ENCODE measurements at places on chromosomes 6 and 20.

GRCh38 chr6:14100138-14100537 lies 17.4 kb upstream of the CD83 start:
- no peak for DNase-seq

DNA sequence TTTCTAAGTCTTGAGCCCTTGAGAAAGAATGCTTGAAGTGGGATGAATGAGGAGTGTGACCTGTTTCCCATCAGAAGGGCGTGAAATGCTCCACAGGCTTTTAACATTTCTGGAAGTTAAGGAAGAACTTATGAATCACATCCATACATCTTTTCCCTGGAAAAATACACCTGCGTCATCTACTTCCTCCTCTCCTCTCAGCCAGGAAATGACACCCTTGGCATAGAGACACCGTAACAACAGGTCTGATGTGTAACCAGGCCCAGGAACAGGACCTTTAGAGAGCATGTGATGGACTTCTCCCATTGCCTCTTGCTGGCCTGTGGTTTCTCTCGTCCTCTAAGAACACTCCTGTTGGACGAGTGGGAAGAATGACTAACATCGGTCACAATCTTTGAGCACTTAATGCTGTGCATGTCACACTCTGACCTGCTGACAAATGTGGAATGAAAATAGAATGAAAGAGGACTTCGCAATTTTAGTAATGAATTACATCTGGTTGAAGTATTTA lies 28.5 kb upstream of the CITED2 start:
- peak; percentile 97 for DNase-seq

- DNase-seq, result peak; percentile 56
Measured at GRCh38 chr6:37940074-37940847, 120.7 kb downstream of the ZFAND3 start.

GRCh38 chr20:36344517-36345132 lies 38.5 kb downstream of the DLGAP4 start:
- peak; percentile 41 for DNase-seq

GRCh38 chr6:17490724-17491123 lies 97.3 kb downstream of the CAP2 start:
- no peak for DNase-seq

DNA sequence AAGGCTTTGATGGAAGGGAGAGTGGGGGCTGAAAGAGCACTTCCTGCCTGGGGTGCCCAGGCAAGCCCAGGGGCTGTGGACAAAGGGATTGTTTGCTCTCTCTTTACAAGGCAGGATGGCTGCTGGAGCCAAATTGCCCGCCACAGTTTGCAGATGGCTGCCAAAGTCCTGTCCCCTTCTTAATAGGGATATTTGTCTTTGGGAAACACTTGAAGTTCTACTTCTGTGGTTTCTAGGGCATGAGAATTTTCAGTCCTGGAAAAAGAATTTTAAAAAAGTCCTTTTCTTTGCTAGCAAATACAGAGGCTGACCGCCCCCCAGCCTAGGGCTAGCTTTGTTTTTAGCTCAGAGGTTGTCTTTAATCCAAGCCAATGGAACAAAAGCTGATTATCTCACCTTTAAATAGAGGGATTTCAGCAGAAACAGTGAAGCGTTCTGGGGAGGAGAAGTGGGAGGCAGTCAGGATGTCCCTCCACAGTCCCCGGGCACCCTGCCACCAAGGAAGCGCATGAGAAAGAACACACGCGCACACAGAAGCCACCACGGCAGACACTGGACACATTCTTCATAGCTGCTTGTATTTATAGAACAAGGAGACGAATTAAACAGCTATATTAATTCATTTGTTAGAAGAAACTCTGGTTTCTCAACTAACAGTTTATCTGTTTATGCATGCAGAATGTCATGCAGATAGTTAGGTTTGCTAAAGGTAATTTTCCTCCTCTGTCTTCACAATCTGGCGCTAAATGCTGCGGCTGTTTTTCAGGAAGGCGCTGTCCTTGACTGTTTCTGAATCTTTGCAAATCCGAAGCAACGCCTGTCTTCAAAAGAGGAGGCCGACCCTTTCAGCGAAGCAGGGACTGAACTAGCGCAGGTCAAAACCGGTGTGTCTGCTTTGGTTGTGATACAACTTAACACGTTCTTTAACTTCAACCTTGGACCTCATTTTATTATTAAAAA lies 736.9 kb downstream of the QKI start:
- no peak for DNase-seq

DNA sequence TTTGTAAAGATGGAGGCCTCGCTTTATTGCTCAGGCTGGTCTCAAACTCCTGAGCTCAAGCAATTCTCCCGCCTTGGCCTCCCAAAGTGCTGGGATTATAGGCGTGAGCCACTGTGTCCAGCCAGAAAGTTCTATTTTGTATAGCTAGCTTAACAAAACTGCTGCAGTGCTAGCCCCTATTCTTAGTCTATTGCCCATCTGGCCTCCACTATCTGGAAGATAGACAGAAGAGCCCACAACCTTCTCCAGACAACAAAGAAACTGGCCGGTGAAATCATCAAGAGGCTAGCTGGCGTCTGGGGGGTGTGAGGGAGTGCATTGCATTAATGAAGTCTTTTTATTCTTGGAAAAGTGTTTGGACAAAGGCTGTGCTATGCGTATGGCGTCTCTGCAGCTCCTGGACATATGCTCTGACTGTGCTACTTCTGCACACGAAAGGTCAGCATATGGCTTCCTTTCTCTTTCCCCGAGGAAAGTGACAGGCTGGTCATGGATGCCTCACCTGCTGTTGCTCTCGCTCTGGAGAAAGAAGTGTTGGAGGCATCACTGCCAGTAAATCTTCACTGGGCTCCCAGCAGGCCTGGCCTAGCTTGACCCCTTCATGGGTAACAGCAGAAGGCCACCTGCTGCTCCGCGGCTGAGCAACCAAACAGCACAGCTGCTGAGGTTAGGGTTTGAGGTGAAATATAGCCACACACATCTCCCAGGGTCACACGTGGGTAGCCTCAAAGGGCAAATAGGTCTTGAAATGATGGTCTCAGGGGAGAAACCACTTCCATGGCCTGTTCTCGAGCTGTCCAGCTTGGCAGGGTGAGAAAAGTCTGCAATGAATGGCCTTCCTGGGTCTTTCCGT lies 95.1 kb upstream of the IYD start:
- DNase-seq, result no peak

GRCh38 chr6:159960485-159960884 lies 8.4 kb upstream of the IGF2R start:
- DNase-seq, result no peak

DNA sequence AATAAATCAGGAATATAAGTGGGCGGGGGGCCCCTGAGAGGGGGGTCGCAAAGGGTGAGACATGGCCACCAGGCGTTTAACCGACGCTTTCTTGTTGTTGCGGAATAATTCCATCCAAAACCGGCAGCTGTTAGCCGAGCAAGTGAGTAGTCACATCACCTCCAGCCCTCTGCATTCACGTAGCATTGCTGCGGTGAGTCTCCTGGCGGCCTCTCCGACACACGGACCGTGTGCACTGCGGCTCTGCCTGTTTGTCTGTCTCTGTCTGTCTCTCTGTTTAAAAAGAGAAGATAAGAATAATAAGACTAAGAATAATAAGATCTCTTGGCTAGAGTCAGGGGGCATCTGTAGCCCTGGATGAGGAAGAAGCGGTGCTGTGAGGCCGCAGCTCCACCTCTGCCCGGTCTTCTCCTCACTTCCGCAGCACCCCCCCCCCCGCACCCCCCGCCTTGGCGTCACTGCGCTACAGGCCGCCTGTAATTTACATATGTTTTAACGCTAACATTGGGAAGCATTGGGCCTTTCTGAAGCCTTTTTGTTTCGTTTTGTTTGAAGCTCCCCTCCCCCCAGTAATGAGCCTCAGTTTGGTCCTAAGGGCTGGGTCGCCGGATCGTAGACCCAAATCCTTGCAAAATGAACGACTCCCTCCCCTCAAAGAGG lies 993 bp downstream of the STX16 start:
- DNase-seq, result peak; percentile 72

GRCh38 chr6:168088161-168089053 lies 9.4 kb upstream of the FRMD1 start:
- peak; percentile 2 for DNase-seq

- peak; percentile 60 for DNase-seq
Measured at GRCh38 chr20:45918182-45918737, 6.3 kb upstream of the PLTP start.

- no peak for DNase-seq
Measured at GRCh38 chr6:83827050-83827449, 26.1 kb upstream of the RIPPLY2 start.

DNA sequence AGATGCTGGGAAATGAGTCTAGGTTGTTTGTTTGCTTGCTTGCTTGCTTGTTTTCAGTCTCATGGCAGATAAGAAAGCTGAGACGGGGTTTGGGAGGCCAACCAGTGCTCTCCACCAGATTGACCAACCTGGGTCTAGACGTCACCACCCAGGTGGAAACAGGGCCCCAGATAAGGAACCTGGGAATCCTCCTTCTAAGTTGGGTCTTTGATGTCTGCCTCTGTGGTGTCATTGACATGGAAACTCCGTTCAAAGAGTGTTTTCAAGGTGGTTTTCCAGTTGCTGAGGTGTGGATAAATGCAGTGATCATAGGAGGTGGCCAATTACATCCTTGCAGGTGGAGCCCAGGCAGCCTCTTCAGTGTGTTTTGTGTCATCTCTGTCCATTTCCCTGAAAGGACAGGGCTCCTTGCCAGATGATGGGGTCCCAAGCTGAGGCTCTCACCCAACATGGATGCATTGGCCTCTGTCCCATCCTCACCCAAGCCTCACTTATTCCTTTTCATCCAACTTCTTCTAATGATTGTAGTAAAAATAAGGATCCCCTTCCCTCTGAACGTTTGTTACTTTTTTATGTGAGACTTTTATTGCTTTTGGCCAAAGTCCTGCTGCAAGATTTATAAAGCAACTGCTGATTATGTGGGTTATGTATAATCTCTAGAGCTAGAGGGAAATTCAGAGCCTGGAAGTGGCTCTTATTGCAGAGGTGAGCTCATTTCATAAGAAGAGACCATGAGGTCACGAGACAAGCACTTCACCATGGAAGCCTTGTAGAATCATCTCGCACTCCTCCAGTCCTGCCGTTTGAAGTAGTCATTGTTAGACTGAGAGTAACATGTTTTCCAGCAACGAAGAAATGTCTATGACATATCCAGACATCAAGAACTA lies 32.0 kb upstream of the SYNDIG1 start:
- DNase-seq, result no peak

- DNase-seq, result no peak
Measured at GRCh38 chr6:36116066-36116864, 14.0 kb upstream of the MAPK13 start.

DNA sequence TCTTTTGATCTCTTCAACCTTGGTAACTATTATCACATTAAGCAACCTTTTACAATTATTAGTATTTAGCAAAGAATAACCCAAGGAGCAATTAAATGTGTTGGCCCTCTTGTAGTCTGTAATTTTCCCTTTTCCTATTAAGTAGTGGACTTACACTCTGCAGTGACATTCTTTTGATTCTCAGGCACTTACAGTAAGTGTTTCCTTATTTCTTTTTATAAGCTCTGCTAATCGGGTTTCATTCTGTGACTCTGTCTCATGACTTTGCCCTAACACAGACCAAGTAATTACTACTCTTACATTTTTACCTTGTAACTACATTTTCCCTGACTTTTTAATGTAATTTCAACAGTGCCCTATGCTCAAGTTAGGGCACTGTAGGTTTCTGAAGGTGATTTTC lies 104.0 kb upstream of the EPHA7 start:
- no peak for DNase-seq

GRCh38 chr20:4225745-4226144 lies 210.4 kb upstream of the RNF24 start:
- peak; percentile 98 for DNase-seq

- no peak for DNase-seq
Measured at GRCh38 chr6:161889324-161889723, 615.5 kb upstream of the AGPAT4 start.

DNA sequence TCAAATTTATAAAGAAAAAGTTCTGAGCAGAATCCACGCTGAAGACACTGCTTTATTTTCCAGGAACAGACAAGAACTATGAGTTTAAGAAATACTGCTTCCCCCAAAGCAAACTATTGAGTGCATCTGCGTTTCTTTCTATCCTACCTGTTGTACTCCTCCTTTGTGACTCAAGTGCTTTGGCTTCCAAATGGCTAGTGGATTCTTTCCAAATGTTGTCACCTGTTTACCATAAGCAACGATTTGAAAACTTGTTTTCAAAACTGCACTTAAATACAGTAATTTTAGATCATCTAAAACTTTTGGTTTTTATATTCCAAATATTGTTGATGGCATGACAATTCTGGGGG lies 9.5 kb downstream of the PXDC1 start:
- DNase-seq, result no peak

GRCh38 chr20:61748376-61748775 lies 317.3 kb downstream of the TAF4 start:
- DNase-seq, result peak; percentile 47

DNA sequence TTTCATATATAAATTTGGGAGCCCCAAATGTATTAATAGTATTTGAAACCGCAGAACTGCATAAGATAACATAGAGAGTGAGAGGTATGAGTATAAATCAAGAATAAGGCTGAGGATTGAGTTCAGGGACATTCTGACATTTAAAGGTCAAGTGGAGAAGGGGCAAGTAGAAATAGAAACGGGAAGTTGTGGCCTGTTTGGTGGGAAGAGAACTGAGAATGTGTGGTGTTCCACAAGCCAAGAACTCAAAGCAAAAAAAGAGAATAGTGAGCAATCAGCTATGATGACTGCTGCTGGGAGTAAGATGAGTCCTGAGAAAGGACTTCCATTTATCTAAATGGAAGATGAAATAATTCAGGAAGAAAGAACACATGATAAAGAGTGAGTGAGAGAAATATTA lies 418.4 kb downstream of the CD109 start:
- no peak for DNase-seq

DNA sequence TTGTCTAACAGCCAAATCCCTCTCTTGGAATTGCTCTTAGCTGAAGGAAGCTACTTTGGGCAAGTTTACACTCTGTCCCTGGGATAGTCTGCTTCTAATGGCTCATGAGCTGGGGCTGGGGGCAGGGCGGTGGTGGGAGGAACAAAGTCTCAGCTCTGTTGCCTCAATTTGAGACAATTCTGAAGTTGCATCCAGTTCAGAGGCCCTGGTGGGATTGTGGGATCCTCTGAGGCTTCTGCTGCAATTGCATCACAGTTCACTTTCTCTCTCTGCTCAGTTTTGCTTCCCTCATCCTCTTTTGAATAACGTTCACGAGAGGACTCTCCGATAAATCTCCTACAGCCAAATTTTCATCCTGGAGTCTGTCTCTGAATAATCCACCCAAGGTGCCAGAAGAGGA lies 440.6 kb upstream of the SLC35B3 start:
- DNase-seq, result no peak

GRCh38 chr6:57190140-57190539 lies 18.0 kb downstream of the BAG2 start:
- DNase-seq, result peak; percentile 66

- peak; percentile 80 for DNase-seq
Measured at GRCh38 chr20:54199721-54200176, 8.1 kb upstream of the PFDN4 start.
